PC-3 (cell line): ENCODE measurements at places on chromosomes 12 and 14. TPM values are rescaled to one million over a fixed set of nuclear protein-coding genes. Genes with fewer than 3 reads are reported as not detected.

Gene HOTAIR
- total RNA-seq = 3.5 and 4.3 TPM in 2 replicates

Gene CCDC177
- not detected in 2 replicates for total RNA-seq

Gene PTPN6
- total RNA-seq = 22.5 and 28.4 TPM in 2 replicates

Gene C12orf50
- not detected in 2 replicates for total RNA-seq

Gene PITPNM2
- 5.6 and 8.1 TPM in 2 replicates for total RNA-seq

Gene ASCL1
- not detected in 2 replicates for total RNA-seq

Gene TOMM20L
- not detected in 2 replicates for total RNA-seq

Gene RNASE9
- not detected in 2 replicates for total RNA-seq

GRCh38 chr12:109777544-109777943 is 55.7 kb downstream of the TRPV4 start:
- peak; percentile 30 for DNase-seq

DNA sequence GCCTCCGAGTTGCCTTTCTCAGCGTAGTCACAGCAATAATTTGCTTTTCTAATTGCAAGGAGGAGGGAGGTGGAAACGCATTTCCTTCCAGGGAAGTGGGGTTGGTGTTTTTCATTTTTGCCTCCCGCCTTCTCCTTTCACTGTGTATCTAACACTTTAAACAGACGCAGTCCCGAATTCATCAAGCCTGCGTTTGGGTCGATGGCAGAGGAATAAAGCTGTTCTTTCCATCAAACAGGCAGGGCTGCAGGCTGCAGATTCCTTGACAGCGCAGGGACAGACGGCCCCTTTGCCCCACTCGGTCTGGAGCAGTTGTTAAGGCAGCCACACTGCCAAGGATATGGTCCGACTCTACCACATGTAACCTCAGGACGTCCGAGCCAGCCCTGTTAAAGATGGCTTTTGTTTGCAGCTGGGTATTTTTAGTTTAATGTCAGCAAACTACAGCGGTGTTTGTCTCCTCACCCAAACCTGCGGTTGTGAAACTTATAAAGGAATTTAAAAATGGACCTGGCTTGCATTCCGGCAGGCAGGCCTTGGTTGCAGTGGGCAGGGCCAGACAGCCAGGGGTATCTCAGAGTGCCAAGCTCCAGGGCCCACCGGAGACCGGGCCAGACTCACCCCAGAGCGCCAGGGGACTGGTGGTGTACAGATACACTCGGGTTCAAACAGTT is 2.1 kb downstream of the CHST11 start:
- no peak for DNase-seq

DNA sequence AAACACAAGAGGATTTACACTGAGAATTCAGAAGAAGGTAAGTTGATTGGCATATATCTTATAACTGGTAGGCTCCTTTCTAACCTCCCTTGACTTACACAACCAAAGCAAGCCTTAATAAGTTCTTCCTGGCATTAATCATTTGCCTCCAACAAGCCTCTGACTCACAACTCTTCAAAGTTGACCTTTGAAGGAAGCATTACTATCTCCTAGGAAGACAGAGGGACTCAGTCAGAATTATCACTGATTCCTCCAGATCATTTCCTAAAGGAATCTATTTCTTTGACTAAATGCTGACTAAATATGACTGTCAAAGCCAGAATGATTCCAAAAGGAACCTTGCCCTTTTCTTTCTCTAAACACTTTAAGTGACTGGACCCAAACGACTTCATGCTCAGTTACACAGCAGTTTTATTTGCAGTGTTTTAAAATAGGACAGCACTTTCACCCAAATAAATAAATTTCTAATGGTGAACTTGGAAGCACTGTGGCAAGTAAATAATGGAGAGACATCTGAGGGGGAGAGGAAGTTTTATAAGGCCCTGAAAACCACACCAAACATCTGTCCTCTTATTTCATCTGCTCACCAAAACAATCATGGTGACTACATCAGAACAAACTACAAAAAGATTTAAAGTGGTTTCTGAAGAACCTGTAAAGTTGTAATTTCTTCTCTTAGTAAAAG is 128.2 kb downstream of the KLHL28 start:
- DNase-seq = peak; percentile 73

DNA sequence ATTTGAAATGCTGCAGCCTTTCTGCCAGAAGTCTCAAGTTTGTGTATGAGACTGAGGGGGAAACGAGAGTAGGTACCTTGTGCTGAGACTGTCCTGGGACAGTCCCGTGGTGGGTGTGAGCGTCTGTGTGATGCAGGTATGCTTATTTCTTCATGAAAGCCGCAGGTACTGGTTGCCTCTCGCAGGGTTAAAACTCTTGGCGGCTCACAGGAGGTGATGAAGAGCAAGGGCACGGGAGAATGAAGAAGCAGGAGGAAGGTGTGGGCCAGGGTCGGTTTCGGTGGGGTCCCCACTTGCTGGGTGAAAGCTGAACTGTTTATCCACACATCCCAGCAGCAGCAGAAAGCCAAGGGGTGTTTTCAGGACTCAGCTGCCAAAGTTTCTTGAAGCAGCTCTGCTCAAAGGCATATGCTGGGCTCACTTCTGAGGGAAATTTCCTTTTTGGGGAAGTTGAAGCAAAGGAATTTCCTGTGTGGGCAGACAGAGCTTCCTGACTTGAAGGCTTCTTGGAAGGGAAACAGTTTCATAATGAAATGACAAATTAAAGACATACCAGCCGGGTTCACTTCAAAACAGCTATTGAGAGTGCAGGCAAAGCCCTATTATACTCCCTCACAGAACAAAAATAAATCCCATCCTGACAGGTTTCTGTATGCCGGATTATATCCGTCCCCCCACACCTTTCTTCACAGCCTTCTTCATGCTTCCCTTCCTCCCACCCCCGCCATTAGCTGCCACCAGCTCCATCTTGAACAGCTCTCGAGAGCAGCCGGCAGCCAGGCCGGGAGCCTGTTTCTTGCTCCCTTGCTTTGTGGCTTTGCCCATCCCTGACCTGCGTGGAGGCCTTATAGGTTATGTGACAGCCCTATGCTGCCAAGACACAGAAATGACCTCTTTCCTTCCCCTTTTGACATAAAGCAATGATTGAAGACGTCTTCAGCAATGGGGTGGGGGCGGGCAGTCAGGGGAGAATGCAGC is 116.6 kb downstream of the ETV6 start:
- no peak for DNase-seq

DNA sequence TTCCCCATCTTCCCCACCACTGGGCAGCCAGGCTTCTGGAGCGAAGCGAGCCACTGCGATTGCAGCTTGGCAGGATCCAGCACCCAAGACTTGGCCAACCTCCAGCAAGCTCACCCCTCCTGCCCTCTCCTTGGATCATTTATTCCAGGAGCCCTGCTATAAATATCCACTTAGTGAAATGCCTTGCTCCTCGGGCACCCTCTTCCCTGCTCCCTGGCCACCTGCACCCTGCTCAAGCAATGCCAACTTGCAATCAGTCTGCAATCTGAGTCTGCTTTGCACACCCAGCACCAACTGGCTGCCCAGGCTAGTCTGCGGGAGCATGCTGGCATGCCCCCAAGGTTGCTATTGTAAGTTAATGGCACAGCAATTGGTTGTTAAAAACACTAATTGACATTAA is 666.0 kb downstream of the MED13L start:
- DNase-seq = no peak

- DNase-seq = no peak
Measured at GRCh38 chr12:3571323-3571722, 80.3 kb downstream of the PRMT8 start.

DNA sequence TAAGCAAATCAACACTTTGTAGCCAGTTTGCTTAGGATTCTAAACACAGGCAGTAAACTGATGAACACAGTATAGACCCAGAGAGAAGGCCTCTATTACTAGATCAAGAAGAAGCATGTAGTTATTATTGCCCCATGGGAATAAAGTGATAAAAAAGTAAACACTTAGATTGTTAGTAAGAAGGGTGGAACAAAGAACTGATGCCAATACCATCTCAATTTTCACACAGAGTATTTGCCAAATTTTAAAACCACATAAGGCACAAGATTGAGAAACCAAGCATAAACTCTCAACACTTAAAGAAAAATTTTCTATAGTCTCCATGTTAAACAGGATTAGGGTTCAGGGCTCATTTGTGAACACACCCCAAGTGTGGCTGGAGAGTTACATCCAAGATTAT is 77.0 kb upstream of the SYT1 start:
- no peak for DNase-seq

- no peak for DNase-seq
Measured at GRCh38 chr12:128795530-128796361, 28.0 kb downstream of the SLC15A4 start.

- no peak for DNase-seq
Measured at GRCh38 chr12:49673446-49674317, 33.5 kb downstream of the FMNL3 start.

- DNase-seq = no peak
Measured at GRCh38 chr12:116483959-116484750, 75.0 kb upstream of the MAP1LC3B2 start.

GRCh38 chr14:52360831-52361230 is 46.7 kb downstream of the PTGER2 start:
- DNase-seq = no peak

DNA sequence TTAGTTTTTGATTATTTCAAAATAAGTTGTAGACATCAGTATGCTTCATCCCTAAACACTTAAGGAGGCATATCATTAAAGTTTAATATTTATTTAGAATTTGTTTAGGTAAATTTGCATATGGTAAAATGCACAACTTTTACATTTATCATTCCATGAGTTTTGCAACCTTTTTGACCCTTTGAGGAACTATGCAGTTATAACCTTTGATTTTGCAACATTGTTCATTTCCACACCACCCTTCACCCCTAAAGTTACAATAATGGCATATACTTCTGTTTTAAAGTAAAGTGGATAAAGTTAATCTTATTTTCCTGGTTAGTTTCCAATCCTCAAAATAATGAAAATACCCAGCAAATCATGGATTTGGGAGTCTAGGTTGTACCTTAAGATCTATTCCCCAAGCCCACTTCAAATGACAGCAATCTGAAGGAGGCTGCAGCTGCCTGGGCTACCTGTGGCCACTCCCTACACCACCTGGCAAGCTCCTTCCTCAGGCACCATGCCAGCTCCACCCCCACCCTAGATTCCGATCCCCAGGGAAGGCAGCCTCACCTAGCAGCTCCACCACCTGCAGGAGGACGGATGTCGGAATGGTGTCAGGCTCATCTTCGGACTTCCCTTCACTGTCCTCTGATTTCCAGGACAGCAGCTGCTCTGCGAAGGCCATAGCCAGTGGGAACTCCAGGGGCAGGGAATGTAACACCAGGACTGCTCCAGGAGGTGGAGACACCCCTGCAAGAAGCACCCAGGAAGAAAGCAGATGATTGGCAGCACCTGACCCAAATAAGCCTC is 65.1 kb downstream of the TRAFD1 start:
- peak; percentile 34 for DNase-seq

GRCh38 chr12:130335517-130336392 is 1.9 kb upstream of the PIWIL1 start:
- peak; percentile 48 for DNase-seq

GRCh38 chr12:54427106-54427505 is 8.0 kb upstream of the ITGA5 start:
- no peak for DNase-seq

GRCh38 chr12:16766736-16767135 is 160.8 kb upstream of the LMO3 start:
- no peak for DNase-seq

GRCh38 chr12:123712780-123713319 is 697 bp downstream of the ATP6V0A2 start:
- DNase-seq = no peak

DNA sequence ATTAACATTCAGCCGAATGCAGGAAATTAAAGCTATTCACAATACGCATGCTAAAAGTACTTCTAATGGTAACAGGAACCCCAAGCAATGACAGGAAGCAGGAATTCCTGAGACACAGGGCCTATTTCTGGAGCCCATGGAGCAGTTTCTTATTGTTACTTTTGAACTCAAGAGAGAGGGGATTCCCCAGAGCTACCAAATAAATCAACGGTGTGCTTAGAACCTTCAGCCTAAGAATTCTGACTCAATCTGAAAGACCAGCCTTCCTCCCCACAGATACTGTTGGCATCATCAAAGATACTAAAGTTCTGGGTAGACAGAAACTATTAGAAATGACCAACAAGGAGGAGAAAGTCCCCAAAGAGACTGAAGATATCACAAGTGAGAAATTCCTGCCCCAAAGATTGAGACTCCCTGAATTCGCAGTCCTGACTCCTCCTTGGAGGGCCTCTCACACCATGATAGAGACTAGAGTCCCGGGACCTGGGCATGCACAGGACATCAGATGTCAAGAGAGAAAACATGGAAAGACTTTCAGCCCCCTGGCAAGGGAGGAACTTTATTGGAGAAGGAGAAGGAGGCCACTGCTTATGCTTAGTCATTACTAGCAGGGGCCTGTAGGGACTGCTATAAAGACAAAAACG is 32.7 kb downstream of the RTRAF start:
- no peak for DNase-seq

GRCh38 chr12:31859232-31859977 is 99.8 kb upstream of the RESF1 start:
- DNase-seq = no peak

- no peak for DNase-seq
Measured at GRCh38 chr14:96037891-96038557, 1.1 kb upstream of the C14orf132 start.

GRCh38 chr14:68683326-68683725 is 109.5 kb downstream of the ZFP36L1 start:
- DNase-seq = peak; percentile 21

DNA sequence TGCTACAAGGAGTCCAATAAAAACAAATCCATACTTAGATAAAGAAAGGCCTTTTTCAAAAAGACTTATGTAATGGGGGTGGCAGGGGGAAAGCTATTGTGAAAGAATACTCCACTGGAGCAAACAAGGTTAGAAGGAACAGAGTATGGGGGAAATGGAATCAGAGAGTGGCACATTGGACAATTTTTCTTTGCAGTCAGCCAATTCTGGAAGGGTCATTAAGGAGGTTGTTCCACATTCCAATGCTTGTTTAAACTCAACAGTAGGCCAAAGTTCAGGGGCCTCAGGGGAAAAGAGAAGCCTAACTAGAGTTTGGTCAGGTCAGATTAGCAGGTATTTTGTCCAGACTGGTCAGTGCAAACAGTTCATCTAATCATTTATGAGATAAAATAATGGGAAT is 105.2 kb upstream of the RESF1 start:
- no peak for DNase-seq

DNA sequence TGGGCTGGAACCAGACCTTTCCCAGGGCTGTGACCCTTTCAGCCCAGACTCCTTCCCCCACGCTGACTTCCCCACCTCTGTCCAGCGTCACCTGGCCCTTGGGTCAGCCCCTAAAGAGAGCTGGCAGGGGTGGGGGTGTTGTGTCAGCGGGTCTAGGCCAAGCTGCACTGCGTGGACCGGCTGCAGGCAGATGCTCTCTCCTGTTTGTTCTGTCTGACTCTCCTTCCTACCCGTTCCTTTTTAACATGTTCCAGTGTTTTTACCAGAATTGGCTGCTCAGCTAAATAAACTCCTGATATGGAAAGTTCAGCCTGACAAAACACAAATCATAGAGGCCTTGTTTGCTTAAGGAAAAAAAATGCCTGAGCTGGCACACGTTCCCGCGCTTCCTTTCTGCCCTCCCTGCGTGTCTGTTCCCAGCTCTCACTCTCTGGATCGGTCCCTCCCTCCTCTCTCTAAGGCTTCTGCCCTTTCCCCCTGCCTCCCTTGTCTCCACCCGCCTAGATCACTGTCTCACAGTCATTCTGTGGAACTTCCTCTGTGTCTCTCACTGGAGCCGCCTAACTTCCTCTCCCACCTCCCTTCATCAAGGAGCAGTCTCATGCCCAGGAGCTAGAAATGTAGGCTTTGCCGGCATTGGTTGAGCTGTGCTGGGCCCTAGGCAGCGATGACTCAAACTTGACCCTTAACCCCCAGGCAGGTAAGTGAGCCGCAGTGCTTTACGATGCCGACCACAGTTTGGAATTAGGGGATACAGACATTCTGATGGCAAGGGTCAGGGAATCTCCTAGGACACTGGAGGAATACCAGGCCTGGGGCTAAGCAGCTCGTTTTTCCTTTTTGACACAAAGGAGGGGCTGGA is 15.5 kb upstream of the MLXIP start:
- DNase-seq = peak; percentile 93
